Upper lobe of left lung (tissue), 6 donors: ENCODE measurements at places on chromosomes 2 and 18. TPM values are rescaled to one million over a fixed set of nuclear protein-coding genes. Genes with fewer than 3 reads are reported as not detected.
A peak's percentile ranks its signal among the peaks of the same experiment; 100 is the strongest.

DNA sequence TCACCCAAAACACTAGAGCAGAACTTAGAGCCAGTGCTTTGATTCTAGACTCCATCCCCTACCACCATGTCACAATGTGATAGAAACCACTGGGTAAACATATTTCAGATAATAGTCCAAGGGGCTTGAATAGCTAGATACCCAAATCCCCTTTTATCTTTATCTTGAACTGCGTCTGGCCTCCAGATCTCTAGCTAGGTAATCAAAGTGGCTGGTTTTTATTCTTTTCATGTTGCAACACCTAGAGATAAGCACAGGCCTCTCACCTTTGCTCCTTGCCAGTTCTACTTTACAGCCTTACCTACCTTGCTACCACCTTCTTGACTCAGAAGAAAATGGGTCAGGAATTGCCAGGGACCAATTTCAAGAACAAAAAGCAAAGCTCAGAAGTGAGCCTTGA is 171.2 kb downstream of the C1D start:
- no peak overlapping the region for H3K27ac ChIP-seq
- no peak overlapping the region for H3K4me3 ChIP-seq
- H3K4me1 ChIP-seq, result no peaks in the 10 kb centered on the region
- no peaks in the 10 kb centered on the region for H3K36me3 ChIP-seq
- DNase-seq, result no peak

- peak overlapping the region; percentile 27 for H3K27ac ChIP-seq
- no peaks in the 10 kb centered on the region for H3K36me3 ChIP-seq
- H3K27me3 ChIP-seq, result no peaks in the 10 kb centered on the region
- H3K4me3 ChIP-seq, result no peak overlapping the region
- no peak for DNase-seq
These were observed 10.9 kb upstream of the KCNK3 start for GRCh38 chr2:26681656-26682055.

DNA sequence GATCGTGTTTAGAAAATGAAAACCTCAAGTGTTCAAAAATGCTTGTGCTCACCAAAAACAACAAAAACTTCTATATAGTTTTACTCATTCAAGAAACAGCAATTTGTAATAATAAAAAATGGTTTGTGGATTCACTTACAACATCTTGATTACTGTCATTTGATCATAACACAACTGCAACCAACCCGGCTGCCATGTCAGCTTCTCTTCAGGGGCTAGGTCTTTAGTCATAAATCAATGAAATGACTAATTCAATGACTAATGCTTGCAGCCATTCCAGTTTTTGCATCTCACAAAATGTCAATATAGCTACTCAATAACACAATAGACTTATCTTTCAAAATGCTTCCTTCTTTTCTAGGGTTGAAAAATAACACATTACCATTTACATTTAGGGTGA is 128.0 kb downstream of the OLA1 start:
- H3K27ac ChIP-seq, result no peak overlapping the region
- no peaks in the 10 kb centered on the region for H3K27me3 ChIP-seq
- H3K4me3 ChIP-seq, result no peak overlapping the region
- no peaks in the 10 kb centered on the region for H3K36me3 ChIP-seq
- no peak for DNase-seq

GRCh38 chr2:134668821-134669220 is 50.0 kb downstream of the TMEM163 start:
- peak overlapping the region; percentile 87 for H3K27ac ChIP-seq
- DNase-seq, result peak; percentile 82
- H3K4me1 ChIP-seq, result peaks cover 38% of the 10 kb centered on the region
- H3K4me3 ChIP-seq, result no peak overlapping the region
- H3K27me3 ChIP-seq, result no peaks in the 10 kb centered on the region

DNA sequence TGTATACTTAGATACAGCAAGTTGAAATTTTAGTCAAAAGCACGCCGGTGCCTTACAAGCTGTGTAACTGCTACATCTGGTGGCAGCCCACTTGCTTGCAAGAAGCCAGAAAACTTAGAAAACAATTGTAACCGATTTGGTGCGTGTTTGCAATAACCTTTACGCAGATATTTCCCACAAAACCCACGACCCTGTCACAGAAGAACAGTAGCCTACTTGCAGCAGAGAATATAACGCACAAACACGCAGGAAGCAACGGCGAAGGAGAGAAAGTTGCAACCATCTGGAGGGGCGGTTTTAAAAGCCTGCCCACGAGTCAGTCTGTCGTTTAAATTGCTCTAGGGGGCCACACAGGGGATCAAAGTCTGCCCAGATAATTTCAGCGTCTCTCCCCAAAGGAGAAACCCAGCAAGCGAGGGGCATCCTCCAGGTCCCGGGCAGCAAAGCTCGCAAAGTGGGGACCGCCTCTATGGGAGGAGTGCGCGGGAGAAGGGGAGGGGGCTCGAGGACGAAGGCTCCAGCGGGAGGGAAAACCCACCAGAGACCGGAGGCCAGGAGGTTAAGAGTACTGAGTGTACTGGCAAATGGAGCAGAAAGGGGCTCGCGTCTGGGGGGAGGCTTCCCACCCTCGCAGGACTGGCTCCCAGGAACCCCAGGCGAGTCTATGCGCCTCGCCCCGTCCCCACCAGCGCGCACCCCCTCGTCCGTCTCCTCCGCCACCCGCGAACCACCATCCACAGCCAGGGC is 1.1 kb downstream of the TLK1 start:
- peak overlapping the region; percentile 71 for H3K4me3 ChIP-seq
- H3K4me1 ChIP-seq, result peaks cover 14% of the 10 kb centered on the region
- peak overlapping the region; percentile 96 for H3K27ac ChIP-seq
- no peaks in the 10 kb centered on the region for H3K36me3 ChIP-seq
- no peaks in the 10 kb centered on the region for H3K27me3 ChIP-seq

- H3K27me3 ChIP-seq, result no peaks in the 10 kb centered on the region
- H3K36me3 ChIP-seq, result no peaks in the 10 kb centered on the region
- H3K4me3 ChIP-seq, result no peak overlapping the region
- no peaks in the 10 kb centered on the region for H3K4me1 ChIP-seq
- H3K27ac ChIP-seq, result no peak overlapping the region
These were observed 95.6 kb upstream of the NABP1 start for GRCh38 chr2:191582355-191582754.

DNA sequence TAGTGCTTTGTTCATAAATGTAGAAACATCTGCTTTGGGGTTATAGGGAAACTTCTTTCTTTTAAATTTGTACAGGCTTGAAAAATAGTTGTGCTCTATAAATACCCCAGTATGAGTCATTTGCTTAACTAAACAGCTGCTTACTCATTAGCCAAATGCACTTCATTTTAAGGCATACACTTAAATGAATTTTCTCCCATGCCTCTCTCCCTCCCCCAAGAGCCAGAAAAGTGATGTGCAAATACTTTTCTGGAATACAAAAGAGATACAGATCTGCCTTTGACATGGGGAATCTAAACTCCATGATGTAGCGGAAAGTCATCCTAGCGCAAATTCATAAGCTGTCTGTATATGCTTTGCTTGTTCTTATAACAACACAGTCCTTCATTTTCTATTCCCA is 469.4 kb downstream of the DLGAP1 start:
- H3K27me3 ChIP-seq, result no peaks in the 10 kb centered on the region
- no peak overlapping the region for H3K27ac ChIP-seq
- no peaks in the 10 kb centered on the region for H3K36me3 ChIP-seq
- DNase-seq, result no peak
- no peak overlapping the region for H3K4me3 ChIP-seq
- no peaks in the 10 kb centered on the region for H3K4me1 ChIP-seq

GRCh38 chr2:157480182-157480961 is 36.5 kb upstream of the CYTIP start:
- no peak overlapping the region for H3K4me3 ChIP-seq
- no peak overlapping the region for H3K27ac ChIP-seq
- DNase-seq, result peak; percentile 70
- H3K4me1 ChIP-seq, result no peaks in the 10 kb centered on the region
- H3K27me3 ChIP-seq, result no peaks in the 10 kb centered on the region
- H3K36me3 ChIP-seq, result no peaks in the 10 kb centered on the region

- H3K4me3 ChIP-seq, result no peak overlapping the region
- no peaks in the 10 kb centered on the region for H3K27me3 ChIP-seq
- DNase-seq, result no peak
- no peaks in the 10 kb centered on the region for H3K36me3 ChIP-seq
- H3K27ac ChIP-seq, result no peak overlapping the region
These were observed 92.8 kb upstream of the CDH2 start for GRCh38 chr18:28269750-28270149.

DNA sequence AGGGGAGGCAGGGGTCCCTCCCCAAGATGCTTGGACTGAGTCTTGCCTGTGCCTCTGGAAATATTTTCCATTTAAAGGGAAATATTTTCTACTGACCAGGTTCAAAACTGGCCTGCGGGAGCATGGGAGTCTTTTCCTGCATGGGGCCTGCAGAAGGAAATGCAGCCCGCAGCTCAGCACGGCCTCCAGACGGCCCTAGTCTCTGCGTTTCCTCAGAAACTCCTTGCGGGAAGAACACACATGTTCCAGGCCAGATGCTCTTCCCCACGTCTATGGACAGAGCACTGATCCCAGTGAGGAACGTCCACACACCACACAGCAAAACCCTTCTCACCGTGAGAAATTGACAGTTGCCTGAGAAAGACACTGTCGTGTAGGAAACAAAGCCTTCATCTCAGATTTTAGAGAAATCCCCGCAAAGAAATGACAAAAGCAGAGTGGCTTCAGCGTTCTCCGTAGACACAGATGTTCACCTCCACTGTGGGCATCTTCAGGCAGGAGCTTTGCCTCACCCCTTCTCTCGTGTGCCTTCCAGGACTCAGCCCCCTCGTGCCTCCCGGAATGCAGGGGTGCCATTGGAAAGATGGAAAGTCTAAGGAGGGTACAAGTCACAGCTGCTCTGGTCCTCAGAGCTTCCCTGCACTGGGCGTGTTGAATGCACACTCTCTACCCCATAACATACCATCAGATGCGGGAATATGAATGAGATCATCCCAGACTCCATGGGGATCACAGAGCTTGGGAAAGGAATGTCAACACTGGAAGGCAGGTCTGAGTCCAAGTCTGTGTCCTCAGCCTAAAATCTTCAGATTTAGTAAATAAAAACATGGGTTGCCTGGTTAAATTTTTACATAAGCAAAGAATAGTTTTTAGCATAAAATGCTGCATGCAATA is 438.7 kb upstream of the SALL3 start:
- no peaks in the 10 kb centered on the region for H3K27me3 ChIP-seq
- H3K4me1 ChIP-seq, result peaks cover 11% of the 10 kb centered on the region
- no peak overlapping the region for H3K27ac ChIP-seq
- no peak overlapping the region for H3K4me3 ChIP-seq

DNA sequence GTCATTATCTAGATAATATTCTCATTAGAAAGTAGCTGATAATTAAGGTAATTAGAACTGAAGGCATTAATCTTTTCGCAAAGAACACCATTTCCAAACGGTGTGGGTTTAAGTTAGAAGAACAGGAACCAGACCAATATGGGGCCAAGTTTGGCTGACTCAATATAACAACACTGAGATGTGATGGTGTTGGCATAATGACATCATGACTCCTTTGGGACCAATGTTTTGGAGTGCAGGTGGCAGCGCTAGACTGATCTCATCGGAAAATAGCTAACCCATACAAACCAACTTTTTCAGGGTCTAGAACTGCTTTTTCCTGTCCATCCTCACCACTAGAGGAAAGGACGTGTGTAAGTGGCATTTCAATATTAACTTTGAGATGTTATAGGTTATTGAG is 1171.7 kb upstream of the ZEB2 start:
- H3K36me3 ChIP-seq, result no peaks in the 10 kb centered on the region
- DNase-seq, result no peak
- H3K4me3 ChIP-seq, result no peak overlapping the region
- peaks cover 3% of the 10 kb centered on the region for H3K4me1 ChIP-seq

The EFR3B gene
- total RNA-seq, result 15.2 TPM

The COL5A2 gene
- 28.7 TPM for total RNA-seq

The RFTN2 gene
- 3.3 TPM for total RNA-seq
